ENCODE measurements at places on chromosomes 16 and 17. TPM values are rescaled to one million over a fixed set of nuclear protein-coding genes. Genes with fewer than 3 reads are reported as not detected.

- no peak for DNase-seq
Observed at GRCh38 chr16:84548508-84548907, 44.0 kb upstream of the MEAK7 start.

Gene WFIKKN1
- 0.05 TPM for total RNA-seq

Gene QPRT
- total RNA-seq: 41.1 TPM

- DNase-seq: no peak
Observed at GRCh38 chr16:84571506-84571905, 46.4 kb downstream of the COTL1 start.

Gene SLC35G6
- not detected for total RNA-seq

- DNase-seq: no peak
Observed at GRCh38 chr17:39700148-39700987, 504 bp downstream of the ERBB2 start.

Gene HCRT
- total RNA-seq: not detected

DNA sequence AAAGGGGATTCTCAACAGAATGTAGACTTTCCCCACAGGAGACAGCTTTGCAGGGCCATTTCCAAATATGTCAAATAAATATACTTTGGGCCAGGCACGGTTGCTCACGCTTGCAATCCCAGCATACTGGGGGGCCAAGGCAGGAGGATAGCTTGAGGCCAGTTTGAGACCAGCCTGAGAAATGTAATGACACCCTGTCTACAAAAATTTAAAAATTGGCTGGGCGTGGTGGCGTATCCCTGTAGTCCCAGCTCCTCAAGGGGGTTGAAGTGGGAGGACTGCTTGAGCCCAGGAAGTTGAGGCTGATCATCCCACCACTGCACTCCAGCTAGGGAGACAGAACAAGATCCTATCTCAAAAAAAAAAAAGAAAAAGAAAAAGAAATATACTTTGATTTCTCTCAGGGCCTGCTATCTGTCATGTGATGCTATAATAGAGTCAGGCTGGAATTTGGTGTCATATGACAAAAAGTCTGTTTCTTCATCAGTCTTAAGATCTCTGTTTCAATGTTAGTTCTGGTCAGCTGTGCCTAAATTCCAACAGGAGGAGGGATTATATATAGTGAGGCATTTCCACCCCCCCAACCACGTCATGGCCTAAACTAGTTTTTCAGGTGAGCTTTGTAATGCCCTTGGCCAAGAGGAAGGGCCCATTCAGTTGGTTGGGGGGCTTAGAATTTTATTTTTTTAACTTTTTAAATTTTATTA is 4.3 kb upstream of the ZDHHC7 start:
- no peak for DNase-seq

DNA sequence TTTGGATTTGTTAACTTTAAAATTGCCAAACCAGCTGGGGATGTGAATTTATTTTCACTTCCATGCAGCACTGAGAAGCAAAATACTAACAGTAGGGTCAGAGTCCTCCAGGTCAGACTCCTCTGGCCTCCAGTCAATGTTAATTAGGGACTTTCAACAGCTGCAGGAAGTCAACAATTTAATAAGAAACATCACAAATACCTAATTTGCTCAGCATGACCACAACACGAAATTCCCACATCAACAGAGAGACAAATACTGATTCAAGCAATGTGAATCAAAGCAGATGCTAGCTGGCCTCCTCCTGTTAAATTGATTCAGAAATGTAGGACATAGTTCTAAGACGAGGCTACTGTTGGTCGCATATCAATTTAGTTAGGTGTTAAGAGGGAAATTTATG is 111.7 kb downstream of the ABCA8 start:
- DNase-seq: no peak

DNA sequence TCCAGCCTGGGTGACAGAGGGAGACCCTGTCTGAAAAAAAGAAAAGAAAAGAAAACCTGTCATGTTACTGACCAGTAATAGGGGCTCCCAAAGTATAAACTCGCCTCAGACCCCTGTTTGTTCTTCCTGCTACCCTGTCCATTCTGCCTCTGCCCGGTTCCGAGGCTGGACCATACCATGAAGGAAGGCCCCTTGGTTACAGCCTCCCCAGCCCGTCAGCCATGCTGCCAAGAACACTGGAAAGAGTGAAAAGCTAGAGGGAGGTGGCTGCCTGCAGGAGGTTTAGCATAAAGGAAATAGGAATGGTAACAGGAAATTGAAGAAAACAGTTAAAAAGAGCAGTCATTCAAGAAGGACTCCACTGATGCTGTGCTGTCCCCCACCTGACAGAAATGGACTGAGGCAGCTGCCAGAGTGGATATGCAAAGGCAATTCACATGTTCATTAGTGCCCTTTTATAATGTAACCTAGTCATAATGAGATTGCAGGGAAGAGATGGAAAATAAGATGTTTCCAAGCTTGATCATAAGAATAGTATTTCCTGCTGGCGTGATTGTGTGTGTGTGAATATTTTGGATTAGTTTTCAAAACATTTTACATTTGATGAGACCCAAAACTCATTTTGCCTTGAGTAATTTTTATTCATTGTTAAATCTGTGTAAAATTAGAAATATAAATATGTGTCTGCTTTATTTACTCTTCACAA is 102.6 kb downstream of the GOSR1 start:
- DNase-seq: no peak

GRCh38 chr16:68984467-68984866 is 121.0 kb upstream of the HAS3 start:
- no peak for DNase-seq

DNA sequence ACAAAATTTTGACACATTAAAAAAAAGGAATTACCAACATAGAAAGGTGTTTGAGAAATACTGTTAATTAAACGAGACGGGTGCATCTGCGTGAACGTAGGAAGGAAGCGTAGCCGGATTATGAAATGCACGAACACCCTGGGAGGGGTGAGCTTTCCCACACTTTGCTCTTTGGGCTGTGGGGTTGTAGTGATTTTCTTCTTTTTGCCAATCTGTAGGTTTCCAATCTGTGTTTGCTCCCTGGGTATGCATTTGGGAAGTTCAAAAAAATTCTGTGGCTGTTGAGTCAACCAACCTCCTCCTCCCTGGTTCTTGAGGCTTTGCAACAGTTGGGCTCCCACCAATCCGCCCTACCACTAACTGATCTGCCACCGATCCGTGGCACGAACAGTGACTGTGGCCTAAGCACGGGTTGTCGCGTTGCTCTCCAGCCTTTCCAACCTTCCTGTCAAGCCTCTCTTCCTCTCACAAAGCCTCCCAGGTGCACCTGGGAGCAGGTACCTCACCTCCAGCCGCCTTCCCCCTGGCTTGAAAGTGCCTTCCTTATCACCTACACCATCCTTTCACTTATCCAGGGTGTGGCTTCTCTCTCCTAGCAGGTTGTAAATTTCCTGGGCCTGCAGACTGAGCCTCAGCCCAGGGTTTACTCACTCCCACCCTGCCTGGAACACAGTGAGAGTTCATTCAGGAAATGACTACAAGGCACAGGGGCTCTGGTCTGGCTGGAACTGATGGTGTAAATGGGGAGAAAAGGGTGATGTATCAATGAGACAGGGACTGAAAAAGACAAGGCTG is 16.6 kb downstream of the RTN4RL1 start:
- DNase-seq: no peak

DNA sequence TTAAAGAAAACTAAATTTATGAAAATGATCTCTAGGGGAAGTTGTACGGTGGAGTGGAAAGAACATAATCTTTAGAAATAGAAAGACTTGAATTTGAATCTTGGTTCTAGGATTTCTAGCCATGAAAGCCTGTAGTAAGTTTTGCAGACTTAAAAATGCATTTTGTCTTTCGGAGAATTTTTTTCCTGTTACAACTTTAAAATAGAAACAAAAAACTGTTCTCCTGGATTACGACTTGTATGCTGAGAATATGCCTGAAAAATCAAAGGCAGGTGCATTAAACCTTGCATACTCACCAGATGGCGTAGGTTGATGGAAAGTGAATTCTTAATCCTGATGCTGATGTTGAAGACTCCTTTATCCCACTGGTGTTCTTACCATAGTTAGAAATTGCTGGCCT is 7.5 kb upstream of the MPHOSPH6 start:
- no peak for DNase-seq

Gene ABCA9
- total RNA-seq: 5.5 TPM

DNA sequence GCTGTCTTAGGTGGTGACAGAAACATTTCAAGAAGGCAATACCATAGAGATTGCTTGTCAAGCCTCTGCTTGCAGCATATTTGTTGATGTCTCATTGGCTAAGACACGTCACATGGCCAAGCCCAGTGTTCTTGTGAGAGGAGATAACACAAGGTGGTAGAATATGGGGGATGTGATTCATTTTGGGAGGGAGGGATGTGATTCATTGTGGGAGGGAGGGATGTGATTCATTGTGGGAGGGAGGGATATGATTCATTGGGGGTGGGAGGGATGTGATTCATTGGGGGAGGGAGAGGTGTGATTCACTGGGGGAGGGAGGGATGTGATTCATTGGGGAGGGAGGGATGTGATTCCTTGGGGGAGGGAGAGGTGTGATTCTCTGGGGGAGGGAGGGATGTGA is 470.5 kb upstream of the SALL1 start:
- DNase-seq: no peak

All from SK-MEL-5 (cell line).